ENCODE measurements at places on chromosomes 4 and X.

DNA sequence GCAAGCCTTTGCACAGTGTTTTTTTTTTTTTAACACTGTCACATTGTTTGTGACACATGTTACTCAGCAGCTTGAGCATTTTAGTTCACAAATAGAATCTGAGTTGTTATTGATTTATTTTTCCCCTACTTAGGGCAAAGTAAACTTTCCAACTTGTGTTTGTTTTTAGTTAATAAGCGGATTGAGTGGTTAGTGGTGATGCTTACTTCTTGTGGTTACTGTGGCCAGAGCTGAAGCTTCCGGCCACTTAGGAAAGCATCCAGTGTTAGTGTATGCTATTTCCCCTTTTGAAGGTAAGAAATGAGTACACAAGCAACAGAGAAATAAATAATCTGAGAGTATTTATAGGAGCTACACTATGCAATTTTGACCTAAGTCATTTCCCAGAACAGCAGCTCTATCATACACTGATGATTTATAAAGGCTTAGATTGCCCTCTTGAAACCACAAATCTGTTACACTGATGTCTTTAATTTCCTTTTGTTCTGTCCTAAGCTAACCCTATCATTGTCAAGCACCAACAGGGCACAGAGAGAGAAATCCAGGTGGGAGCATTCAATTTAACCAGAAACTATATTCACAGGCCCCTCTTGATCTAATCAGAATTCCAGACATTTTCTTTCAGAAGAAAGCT is 2464.6 kb downstream of the PCDH7 start:
- DNase-seq = peak; percentile 67

DNA sequence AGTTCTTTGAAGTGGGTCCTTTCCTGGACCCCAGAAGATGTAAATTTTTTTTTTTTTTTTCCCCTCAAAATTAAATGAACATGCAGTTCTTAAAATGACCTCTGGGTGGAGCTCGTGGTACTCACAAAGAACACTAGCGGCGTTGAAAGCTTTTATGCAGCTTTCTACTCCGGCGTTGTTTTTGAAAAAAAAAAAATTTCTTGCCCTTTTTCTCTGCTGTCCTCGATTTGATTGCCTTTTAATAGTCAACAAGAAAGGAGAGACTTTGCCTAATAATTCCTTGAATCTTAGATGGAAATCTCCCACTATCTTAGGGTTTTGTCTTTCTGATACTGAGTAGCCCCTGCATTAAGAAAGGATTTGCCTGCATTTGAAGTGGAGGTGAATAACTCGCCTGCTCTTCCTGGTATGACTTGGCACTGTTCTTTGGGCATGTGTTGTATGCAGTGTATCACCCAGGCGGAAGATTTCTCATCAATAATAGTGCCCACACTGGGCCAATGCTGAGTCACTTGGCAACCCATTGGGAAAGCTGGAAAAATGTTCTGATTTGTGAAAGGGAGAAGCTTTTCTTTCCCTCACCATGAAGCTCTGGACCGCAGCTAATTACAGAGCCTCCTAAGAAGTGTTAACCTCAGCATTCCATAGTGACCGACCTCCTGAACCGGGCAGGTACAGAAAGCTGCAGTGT is 104.0 kb downstream of the PHEX start:
- DNase-seq = peak; percentile 44

DNA sequence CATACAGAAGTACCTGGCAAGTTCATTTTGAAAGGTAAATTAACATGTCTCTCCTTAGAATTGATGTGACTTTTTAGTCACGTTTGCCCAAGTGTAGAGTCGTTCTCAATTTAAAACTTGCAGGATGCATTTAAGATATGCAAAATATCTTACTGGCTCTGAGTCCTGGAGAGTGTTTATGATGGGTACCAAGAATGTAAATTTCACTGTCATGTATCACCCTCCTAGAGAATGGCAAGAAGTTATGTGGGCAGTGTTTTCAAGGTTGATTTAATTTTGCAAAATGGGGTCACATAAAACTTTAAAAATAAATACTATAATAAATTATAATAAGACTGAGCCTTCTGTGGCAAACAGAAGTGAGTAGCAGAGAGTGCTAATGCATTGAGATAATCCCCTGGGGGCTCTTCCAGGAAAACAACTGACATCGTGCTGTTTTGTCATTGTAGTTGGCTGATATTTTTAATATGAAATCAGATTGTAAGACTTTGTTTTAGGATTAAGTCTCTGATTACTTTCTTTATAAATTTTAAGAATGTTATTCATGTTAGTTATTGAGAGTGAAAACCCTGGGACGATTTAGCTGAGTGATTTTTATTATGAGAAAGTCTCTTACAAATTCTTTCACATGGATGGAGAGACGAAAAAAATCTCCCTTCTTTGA is 103.0 kb downstream of the AFF1 start:
- DNase-seq = no peak

DNA sequence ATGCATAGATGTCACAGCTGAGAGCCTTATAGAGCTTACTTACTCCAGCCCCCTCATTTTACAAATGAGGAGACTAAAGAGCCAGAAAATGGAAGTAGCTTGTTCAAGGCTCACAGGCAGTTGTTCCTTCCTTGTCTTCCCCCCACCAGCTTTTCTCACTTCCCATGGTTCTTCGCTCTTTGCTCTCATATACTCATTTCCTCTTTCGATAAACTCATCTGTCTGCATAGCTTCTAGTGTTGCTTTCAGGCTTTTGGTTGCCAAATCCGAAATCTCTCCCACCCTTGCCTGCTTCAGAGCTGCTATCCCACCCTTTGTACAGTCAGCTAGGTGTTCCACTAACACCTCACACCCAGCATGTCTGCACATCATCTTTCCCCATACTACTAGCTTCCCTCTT is 25.0 kb upstream of the GJB1 start:
- DNase-seq = peak; percentile 61

- DNase-seq = peak; percentile 26
These were observed 1072.3 kb downstream of the RAPGEF2 start for GRCh38 chr4:160175064-160175643.

- DNase-seq = no peak
These were observed 88.4 kb upstream of the STIM2 start for GRCh38 chr4:26772096-26772873.

GRCh38 chr4:52957220-52957686 is 95.1 kb downstream of the RASL11B start:
- no peak for DNase-seq

- DNase-seq = no peak
These were observed 2.2 kb upstream of the MID2 start for GRCh38 chrX:107823456-107823855.

DNA sequence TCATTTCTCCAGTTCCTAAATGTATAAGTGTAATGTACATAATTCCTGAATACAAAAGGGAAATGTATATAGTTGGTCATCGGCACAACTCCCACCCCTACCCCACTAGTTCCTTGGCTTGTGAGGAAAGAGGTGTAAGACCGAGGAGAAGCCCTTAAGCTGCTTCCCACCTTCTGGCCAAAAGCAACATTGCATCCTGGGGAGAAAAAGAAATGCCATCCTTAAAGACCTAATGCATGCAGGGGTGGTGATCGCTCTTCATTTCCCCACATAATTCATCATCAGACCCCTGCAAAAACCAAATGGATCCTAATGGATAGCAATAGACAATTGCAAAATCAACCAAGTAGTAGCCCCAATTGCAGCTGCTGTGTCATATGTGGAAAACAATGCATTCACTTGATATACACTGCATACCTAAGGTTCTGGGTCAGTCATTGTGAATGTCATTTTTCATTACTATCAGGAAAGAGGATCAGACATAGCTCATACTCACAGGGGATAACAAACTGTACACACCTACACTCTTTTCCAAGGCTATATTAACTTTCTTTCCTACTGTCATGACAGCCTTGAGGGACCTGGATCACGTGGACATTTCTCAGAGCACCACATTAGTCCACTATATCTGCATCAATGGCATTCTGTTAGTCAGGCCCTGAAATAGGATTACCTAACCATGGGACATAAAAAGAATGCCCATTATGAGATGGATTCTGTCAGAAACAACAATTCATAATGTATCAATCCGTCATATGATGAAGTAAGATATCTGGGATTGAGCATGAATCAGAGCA is 31.7 kb upstream of the NFXL1 start:
- no peak for DNase-seq

DNA sequence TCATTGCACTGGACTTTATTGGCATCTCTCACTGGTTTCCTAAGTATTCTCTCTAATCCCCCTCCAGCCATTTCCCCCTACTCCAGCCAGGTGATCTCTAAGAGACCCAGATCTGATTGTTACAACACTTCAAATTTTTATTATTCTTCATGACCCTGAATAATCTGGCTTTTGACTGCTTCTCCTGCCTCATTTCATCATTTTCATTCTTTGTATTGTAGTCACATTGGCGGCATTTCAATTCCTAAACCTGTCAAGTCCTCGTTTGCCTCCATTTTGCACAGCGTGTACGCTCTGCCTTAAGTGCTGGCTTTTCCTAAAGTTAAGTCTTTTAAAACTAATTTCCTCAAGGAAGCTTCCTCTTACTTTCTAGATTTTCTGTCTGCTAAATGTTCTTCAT is 31.6 kb downstream of the UBE2K start:
- DNase-seq = no peak

DNA sequence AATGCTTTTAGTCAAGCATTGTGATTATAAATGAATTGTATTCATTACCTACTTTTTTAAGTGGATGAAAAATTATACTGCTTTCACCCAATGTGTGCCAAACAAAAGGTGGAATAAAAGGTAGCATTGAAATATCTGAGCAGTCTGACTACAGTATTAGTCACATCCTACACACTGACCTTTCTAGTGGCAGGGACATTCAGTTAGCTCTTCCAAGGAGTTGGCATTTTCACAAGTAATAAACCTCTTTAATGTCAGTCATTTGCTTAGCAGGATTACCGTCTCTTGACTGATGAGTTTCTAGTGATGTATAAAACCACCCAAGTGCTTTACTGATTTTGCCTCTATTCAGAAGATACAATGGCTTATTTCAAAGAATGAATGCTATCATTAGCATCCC is 687.9 kb downstream of the ARAP2 start:
- DNase-seq = no peak

DNA sequence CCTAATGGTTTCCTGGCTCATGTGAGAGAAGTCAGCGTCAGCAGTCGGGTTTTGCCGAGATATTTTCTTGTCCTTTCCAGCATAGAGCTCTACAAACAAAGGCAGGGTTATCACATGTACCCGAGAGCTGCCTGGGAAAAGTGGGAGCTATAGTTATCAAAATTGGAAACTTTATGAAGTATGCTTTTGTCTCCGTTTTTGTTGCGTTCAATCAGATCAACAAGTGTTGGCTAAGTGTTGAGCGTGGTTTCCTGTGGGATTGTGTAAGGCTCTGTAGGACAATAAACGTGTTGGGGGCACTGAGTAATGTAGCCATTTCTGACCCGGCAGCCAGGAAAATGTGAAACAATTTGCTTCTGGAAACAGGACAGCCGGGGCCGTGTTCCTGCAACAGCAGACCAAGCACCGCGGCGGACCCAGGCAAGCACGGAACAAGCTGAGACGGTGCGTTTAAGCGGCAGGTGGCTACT is at the start of gene BMX:
TSS of gene BMX (plus strand) at position 311 of the 470 bp plus-strand sequence. CDS start 7,547 bp downstream, outside the sequence.
- DNase-seq = no peak

DNA sequence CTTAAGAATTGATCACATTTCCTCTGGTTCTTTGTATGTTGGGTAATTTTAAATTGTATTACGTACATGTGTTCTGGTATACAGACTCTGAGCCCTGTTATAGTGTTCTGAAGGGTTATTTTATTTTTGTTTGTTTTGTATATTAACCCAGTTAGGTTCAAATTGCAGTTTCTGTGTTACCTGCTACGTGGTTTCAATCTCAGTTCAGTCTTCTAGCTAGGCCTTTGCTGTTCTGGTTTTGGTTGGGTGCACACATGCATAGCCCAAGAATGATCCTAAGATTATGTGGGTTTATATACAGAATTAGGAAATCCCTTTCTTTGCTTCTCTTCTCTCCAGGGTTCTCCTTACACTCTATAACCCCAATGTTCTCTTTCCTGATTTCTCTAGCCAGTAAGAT is 161.0 kb downstream of the PPP1R2C start:
- no peak for DNase-seq

GRCh38 chrX:13845721-13846378 is 29.0 kb upstream of the GPM6B start:
- no peak for DNase-seq

- no peak for DNase-seq
These were observed 29.0 kb upstream of the PSAPL1 start for GRCh38 chr4:7463566-7464258.

DNA sequence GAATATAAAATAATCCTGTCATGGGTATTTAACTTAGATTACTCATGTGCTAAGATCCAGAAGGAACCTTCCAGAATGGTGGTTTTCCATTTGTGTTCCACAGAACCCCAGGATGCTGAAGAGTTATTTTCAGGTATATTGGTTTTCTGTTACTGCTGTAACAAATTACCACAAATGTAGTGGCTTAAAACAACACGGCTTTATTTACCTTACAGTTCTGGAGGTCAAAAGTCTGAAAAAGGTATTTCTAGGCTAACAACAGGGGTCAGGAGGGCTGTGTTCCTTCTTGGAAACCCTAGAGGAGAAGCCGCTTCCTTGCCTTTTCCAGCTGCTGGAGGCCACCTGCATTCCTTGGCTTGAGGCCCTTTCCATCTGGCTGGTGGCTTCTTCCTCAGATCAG is 57.9 kb upstream of the HPSE start:
- DNase-seq = no peak

GRCh38 chr4:85127653-85128052 is 161.2 kb upstream of the WDFY3 start:
- DNase-seq = peak; percentile 30

- DNase-seq = no peak
These were observed 141.6 kb downstream of the DCLK2 start for GRCh38 chr4:150219841-150220240.

DNA sequence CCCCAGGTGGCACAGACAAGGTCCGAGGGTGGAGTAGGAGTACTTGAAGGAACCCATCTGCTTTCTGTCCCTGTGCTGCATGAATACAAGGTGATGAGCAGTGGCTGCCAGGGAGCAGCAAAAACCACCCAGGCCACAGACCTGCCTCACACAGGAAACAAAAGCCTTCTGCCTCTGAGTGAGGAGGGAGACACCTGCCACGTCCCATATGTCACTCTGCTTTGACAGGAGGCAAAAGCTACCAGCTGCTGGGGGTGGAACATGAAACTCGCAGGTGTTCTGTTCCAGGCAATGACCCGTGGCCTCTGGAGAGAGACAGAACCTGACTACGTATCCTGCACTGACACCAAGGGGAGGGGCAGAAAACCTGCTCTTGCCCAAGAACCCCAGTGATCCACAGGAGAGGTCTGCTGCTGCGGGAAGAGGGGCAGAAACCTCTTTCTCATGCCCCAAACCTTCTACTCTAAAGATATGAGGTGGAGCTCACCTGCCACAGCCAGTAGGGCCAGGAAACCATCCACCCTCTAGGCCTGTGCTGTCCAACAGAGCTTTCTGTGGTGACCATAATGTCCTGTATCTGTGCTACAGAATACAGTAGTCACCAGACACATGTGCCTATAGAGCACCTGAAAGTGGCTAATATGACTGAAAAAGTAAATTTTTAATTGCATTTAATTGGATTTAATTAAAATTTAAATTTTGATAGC is 172.9 kb downstream of the PRDM5 start:
- DNase-seq = no peak

- no peak for DNase-seq
These were observed 7.9 kb upstream of the JCHAIN start for GRCh38 chr4:70674191-70674590.
